ENCODE measurements at places on chromosomes 13 and 19. TPM values are rescaled to one million over a fixed set of nuclear protein-coding genes. Genes with fewer than 3 reads are reported as not detected.
A peak's percentile ranks its signal among the peaks of the same experiment; 100 is the strongest.

Gene ZNF433
- total RNA-seq = 0.27 TPM

Gene NTF4
- not detected for total RNA-seq

Gene C3
- 1.2 TPM for total RNA-seq

Gene NXNL1
- not detected for total RNA-seq

Gene FSTL3
- 6.0 TPM for total RNA-seq

Gene CYP2S1
- total RNA-seq = 0.76 TPM

Gene TMEM38A
- 0.76 TPM for total RNA-seq

Gene FGF14
- not detected for total RNA-seq

Gene MBD3L2
- total RNA-seq = not detected

Gene PIBF1
- total RNA-seq = 24.7 TPM

Gene ACTMAP
- total RNA-seq = 15.8 TPM

Gene NOTCH3
- total RNA-seq = not detected

Gene CKAP2
- total RNA-seq = 63.8 TPM

Gene RFPL4A
- not detected for total RNA-seq

Gene RNF113B
- not detected for total RNA-seq

Gene LILRB5
- not detected for total RNA-seq

Gene MYO16
- total RNA-seq = 0.10 TPM

DNA sequence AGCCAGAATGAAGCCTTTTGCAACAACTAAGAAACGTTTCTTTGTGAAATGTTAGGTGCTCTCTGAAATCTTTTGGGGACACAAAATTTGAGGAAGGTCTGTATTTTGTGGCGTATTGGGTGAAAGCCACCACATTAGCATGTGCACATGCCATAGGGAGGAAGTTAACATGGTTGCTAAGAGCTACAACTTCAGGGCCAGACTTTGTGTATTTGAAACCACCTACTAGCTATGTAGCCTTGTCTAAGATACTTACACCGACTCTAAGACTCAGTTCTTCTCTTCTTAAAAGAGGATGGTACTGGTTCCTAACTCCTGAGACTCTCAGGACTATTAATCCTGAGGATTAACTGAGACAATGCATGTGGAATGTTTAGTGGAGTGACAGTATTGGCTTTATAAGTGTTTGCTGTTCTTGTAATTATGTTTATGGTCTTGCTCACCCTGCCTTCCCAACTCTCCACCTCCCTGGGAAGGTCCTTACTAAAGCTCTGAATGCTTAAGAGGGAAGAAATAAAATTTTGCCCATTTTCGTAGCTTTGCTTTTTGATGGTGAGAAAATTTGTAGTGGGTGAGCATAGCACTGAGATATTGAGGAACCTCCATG lies 15.5 kb downstream of the SERP2 start:
- H3K4me1 ChIP-seq = no peaks in the 10 kb centered on the region
- H3K4me3 ChIP-seq = no peak overlapping the region
- H3K27me3 ChIP-seq = peaks cover 9% of the 10 kb centered on the region
- no peak for DNase-seq
- no peaks in the 10 kb centered on the region for H3K36me3 ChIP-seq
- no peak overlapping the region for H3K27ac ChIP-seq

GRCh38 chr19:58182577-58182988 lies 278 bp upstream of the ZNF274 start:
- peak; percentile 95 for DNase-seq
- H3K36me3 ChIP-seq = peaks cover 69% of the 10 kb centered on the region
- H3K4me3 ChIP-seq = peak overlapping the region; percentile 92

DNA sequence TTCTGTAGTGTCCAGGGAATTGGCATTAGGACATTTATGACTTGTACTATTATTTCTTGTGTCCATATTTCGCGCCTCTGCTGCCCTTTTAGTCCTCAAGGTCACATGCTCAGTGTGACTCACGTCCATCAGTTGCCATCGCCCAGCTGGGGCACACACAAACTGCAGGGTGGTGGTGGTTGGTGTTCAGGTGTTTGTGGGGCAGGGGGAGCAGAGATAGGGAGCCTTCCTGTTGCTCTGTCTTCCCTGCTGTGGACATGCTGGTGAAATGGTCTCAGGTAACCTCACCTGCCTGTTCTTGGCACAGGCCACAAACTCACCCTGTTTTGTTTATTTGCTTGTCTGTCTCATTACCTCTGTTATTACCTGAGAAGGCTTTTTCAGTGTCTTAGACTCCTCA lies 22.4 kb downstream of the PRR12 start:
- peaks cover 35% of the 10 kb centered on the region for H3K36me3 ChIP-seq
- H3K27ac ChIP-seq = peak overlapping the region; percentile 83
- H3K27me3 ChIP-seq = no peaks in the 10 kb centered on the region
- peaks cover 14% of the 10 kb centered on the region for H3K4me1 ChIP-seq

GRCh38 chr19:33402421-33403220 lies 29.1 kb downstream of the CEBPG start:
- peaks cover 4% of the 10 kb centered on the region for H3K4me1 ChIP-seq
- H3K27ac ChIP-seq = no peak overlapping the region
- no peaks in the 10 kb centered on the region for H3K27me3 ChIP-seq
- H3K4me3 ChIP-seq = no peak overlapping the region

DNA sequence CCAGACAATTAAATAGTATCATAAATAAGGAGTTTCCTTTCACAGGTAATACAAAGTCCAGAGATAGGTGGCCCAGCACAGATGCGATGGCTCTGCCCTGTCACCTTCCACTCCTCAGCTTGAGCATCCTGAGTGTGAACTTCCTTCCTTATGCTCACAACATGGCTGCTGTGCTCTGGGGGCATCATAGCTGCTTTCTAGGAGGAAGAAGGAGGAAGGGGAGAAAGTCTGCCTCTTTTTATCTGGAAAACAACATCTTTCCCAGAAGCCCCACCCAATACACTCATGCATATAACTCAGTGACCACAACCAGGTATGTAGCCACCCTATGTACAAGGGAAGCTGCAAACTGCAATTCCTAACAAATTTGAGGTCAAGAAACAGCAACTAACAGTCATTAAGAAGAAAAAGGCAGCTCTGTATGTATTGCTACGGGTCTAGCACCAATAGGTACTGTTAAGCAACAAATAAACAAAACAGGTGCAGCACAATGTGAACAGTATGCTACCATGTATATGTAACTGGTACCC lies 201.2 kb upstream of the UBL3 start:
- H3K4me1 ChIP-seq = peaks cover 13% of the 10 kb centered on the region
- no peak for DNase-seq
- H3K27me3 ChIP-seq = peaks cover 4% of the 10 kb centered on the region
- no peak overlapping the region for H3K27ac ChIP-seq

GRCh38 chr19:35327642-35328041 lies 1.3 kb upstream of the CD22 start:
- peaks cover 4% of the 10 kb centered on the region for H3K4me1 ChIP-seq
- no peaks in the 10 kb centered on the region for H3K36me3 ChIP-seq
- DNase-seq = no peak
- H3K4me3 ChIP-seq = no peak overlapping the region
- peaks cover 11% of the 10 kb centered on the region for H3K27me3 ChIP-seq
- no peak overlapping the region for H3K27ac ChIP-seq

DNA sequence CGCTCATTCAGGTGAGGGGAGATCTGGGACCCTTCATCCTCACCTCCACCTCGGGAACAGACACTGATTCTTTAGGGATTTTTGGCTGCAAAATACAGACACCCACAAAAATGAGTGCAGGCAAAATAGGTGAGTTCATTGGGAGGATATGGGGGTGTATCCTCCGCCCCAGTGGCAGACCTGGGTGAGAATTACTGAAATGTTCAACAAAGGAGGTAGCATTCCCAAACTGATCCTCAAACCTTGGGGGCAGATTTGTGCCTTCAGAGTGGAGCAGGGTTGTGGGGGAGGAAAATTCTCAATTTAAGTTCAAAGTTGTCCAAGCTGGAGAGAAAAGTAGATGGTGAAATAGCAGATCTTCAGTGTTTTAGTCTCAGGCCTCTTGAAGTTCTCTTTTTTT lies 31.3 kb upstream of the SIN3B start:
- H3K4me3 ChIP-seq = no peak overlapping the region
- no peak for DNase-seq
- no peak overlapping the region for H3K27ac ChIP-seq
- no peaks in the 10 kb centered on the region for H3K36me3 ChIP-seq
- H3K4me1 ChIP-seq = no peaks in the 10 kb centered on the region
- H3K27me3 ChIP-seq = no peaks in the 10 kb centered on the region

GRCh38 chr13:89455741-89456140 lies 1784.6 kb downstream of the SLITRK5 start:
- H3K4me1 ChIP-seq = no peaks in the 10 kb centered on the region
- no peak overlapping the region for H3K27ac ChIP-seq

DNA sequence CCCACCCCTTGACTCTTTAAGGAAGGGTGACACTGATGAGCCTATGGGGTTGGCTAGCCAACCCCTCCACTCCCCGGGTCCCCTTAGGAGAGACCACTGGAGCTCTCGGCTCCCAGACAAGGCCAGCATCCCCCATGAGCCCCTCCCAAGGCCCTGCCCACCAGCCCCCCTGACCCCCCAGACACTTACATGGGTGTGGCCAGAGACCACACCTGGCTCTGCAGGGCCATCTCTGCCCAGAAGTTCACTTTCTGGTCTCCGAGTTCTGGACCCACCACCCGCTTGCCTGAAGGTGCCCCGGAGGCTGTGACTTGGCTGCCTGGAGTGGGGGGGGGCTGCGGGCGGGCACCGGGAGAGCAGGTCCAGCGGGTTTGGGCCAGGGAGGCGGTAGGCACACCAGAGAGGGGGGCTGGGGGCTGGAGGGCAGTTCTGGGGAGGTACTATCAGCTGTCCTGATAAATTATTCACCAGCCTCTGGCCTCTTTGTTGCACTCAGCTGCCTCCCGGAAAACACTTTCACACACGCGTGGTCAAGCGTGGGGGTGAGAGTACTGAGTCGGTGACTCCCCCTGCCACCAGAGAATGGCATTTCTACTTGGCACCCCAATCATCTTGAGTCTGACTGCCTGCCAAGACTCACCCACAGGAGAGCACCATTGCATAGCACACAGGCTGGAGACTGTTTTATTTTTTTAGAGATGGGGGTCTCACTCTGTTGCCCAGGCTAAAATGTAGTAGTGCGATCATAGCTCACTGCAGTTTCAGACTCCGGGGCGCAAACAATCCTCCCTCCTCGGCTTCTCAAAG lies at the start of gene PALM3:
Gene PALM3 (minus strand): TSS at position 326 of the 807 bp plus-strand sequence. CDS start 96 bp downstream, at position 230.
- no peak within 1 kb of the TSS for H3K27ac ChIP-seq
- H3K36me3 ChIP-seq = no peaks in the 10 kb centered on the region
- H3K4me1 ChIP-seq = peaks cover 15% of the 10 kb centered on the region
- H3K27me3 ChIP-seq = peaks cover 15% of the 10 kb centered on the region
- no peak within 1 kb of the TSS for H3K4me3 ChIP-seq
- no peak for DNase-seq

- peaks cover 24% of the 10 kb centered on the region for H3K36me3 ChIP-seq
- DNase-seq = no peak
- H3K4me1 ChIP-seq = no peaks in the 10 kb centered on the region
- H3K27ac ChIP-seq = no peak overlapping the region
- H3K4me3 ChIP-seq = no peak overlapping the region
Measured at GRCh38 chr19:7445104-7445503, 43.7 kb downstream of the PEX11G start.

DNA sequence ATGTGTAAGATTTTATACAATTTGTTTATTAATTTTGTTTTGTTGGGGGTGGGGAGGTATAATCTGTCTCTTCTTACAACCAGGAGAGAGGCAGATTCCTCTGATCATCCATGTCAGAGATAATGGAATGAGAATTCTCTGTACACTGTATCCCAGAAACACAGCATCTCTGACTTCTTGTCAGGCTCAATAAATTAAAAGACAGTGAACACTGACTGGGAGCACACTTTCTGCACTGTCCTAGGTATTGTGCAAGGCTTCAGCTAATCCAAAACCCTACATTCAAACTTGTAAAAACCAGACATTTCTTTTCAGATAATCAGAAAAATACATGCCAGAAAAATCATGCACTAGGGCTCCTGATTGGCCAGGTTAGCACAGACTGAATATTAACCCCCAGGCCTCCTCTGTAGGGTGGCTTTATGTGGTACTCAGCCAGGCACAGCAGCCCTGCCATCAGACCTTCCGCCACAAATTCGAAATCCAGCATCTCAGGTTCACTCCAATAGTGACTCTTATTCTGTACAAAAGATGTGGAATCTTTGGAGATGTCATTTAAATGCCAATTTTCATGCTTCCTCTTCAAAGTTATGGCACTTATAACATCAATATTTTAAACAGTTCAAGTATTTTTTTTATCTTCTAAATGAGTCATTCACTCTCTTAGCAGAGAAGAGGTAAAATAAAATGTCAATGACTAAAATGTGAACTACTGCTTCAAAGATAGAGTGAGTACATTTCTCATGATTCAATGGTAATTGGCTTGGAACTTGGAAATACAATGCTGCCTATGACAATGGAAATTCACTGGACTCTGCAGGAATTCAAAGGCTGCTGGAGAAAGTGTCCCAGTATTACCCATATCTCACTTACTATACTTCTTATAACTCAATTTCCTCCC lies 211.5 kb downstream of the KLF12 start:
- no peak overlapping the region for H3K4me3 ChIP-seq
- no peak overlapping the region for H3K27ac ChIP-seq
- H3K27me3 ChIP-seq = no peaks in the 10 kb centered on the region

- peaks cover 11% of the 10 kb centered on the region for H3K4me1 ChIP-seq
- H3K27me3 ChIP-seq = peaks cover 3% of the 10 kb centered on the region
- no peak overlapping the region for H3K4me3 ChIP-seq
- peaks cover 14% of the 10 kb centered on the region for H3K36me3 ChIP-seq
Measured at GRCh38 chr19:888581-889385, 4.2 kb downstream of the MED16 start.

DNA sequence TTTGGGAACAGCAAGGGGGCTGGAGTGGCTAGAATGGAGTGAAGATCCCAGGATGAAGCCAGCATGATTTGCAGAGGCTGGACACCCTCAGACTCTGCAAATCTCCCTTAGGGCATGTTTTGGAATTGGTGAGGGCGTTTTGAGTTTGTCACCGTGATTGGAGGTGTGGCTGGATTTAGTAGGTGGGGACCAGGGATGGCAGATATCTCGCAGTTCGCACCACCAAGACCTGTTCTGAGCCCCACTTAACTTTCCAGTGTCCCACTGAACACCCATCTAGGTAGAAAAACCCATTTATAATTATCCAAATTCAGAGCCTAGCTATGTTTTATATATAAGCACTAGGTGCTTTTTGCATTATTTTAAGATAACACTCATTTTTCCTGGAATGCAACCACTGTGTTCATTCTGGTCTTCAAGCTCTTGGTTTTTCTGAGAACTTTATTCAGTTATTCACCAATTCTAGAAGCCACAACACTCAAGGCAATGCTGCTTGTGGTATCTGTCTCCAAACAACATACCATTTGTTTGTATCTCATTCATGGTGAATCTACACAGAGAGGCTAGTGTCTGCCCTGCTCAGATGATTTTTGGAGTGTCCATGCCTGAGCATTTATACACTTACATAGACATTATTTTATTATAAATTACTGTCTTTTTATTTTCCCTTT lies 3.0 kb upstream of the NANOS2 start:
- peaks cover 3% of the 10 kb centered on the region for H3K4me1 ChIP-seq
- no peak overlapping the region for H3K27ac ChIP-seq
- no peak for DNase-seq
- H3K4me3 ChIP-seq = no peak overlapping the region

- H3K4me3 ChIP-seq = no peak overlapping the region
- peaks cover 11% of the 10 kb centered on the region for H3K36me3 ChIP-seq
- no peak for DNase-seq
- H3K27me3 ChIP-seq = no peaks in the 10 kb centered on the region
- H3K4me1 ChIP-seq = peaks cover 32% of the 10 kb centered on the region
- H3K27ac ChIP-seq = no peak overlapping the region
Measured at GRCh38 chr13:22102271-22102670, 431.4 kb downstream of the FGF9 start.

GRCh38 chr19:2631213-2631821 lies 71.2 kb downstream of the GNG7 start:
- H3K4me1 ChIP-seq = peaks cover 30% of the 10 kb centered on the region
- H3K36me3 ChIP-seq = peaks cover 3% of the 10 kb centered on the region
- H3K27me3 ChIP-seq = no peaks in the 10 kb centered on the region
- H3K27ac ChIP-seq = peak overlapping the region; percentile 30
- no peak for DNase-seq
- no peak overlapping the region for H3K4me3 ChIP-seq

Data from activated CD4-positive, alpha-beta memory T cell treated with anti-CD3 and anti-CD28 coated beads for 36 hours (primary cell).